ENCODE measurements at places on chromosomes 7 and 10. TPM values are rescaled to one million over a fixed set of nuclear protein-coding genes. Genes with fewer than 3 reads are reported as not detected.
A peak's percentile ranks its signal among the peaks of the same experiment; 100 is the strongest.

The JAZF1 gene
- total RNA-seq, result 9.1 TPM

The CDH23 gene
- not detected for total RNA-seq

The UNC5B gene
- total RNA-seq, result 25.3 TPM

GRCh38 chr7:3754493-3755341, 453.7 kb downstream of the SDK1 start:
- DNase-seq, result peak; percentile 13

- no peak for DNase-seq
Observed at GRCh38 chr7:71173955-71174354, 42.0 kb downstream of the GALNT17 start.

The PTPRE gene
- 17.5 TPM for total RNA-seq

The MSMB gene
- total RNA-seq, result not detected

The SDK1 gene
- total RNA-seq, result 0.68 TPM

GRCh38 chr7:45514944-45515343, 59.2 kb upstream of the ADCY1 start:
- DNase-seq, result no peak

DNA sequence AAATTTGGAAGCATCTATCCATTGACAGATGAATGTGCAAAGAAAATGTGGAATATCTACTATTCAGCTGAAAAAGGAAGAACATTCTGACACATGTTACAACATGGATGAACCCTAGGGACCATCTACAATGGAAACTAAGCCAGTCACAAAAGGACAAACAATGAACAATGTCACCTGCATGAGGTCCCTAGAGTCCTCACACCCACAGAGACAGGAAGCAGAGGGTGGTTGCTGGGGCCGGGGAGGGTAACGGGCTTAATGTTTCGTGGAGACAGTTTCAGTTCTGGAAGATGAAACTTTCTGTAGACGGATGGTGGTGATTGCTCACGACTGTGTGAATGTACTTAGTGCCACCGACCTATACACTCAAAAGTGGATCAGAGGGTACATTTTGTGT, 282.9 kb downstream of the ADARB2 start:
- no peak for DNase-seq

DNA sequence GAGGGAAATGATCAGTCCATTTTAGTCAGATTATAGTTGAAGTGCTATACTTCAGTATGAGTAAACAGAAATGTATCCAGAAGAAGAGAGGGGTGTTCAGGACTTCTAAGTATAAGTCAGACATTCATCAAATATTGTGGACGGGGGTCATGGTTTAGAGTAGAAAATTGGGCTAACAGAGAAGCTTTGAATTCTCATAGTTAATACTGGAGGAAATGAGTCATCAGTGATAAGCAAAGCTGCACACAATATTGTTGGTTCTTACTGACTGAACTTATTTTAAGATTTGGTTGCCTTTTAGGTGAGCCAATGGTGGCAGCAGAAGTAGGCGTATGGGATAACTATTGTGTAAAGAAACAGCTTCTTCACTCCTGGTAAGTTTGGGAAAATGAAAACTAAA, 1.7 kb upstream of the SUMF2 start:
- peak; percentile 81 for DNase-seq

The RBM20 gene
- total RNA-seq, result 0.36 TPM

- DNase-seq, result peak; percentile 50
Observed at GRCh38 chr7:194252-195009, 2.1 kb downstream of the FAM20C start.
